ENCODE measurements at places on chromosomes 3 and 15.

GRCh38 chr15:59917504-59918157, 86.5 kb upstream of the FOXB1 start:
- DNase-seq: peak; percentile 58

GRCh38 chr3:16468002-16468335, 45.5 kb downstream of the RFTN1 start:
- DNase-seq: no peak

GRCh38 chr15:100275641-100276040, 66.1 kb downstream of the ADAMTS17 start:
- DNase-seq: no peak

- DNase-seq: no peak
These were observed 75.9 kb upstream of the CBLB start for GRCh38 chr3:105944721-105945120.

DNA sequence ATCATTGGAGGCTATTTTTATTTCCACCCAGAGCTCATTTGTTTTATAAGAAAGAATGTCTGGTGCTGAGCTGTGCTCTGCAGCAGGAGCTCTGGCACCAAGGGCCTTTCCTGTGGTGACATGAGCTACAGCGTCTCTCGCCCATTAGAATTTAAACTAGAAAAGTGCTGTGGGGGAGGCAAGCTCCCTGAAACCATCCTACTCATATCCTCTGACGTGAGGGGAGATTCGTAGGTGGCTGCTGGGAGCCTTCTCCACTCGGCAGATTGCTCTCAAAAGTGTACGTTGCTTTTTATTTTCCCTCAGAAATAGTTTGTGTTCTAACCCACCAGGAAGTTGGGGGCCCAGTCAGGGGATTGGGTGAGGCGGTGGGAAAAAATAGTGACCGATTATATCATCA, 76.3 kb upstream of the ARHGEF3 start:
- no peak for DNase-seq

DNA sequence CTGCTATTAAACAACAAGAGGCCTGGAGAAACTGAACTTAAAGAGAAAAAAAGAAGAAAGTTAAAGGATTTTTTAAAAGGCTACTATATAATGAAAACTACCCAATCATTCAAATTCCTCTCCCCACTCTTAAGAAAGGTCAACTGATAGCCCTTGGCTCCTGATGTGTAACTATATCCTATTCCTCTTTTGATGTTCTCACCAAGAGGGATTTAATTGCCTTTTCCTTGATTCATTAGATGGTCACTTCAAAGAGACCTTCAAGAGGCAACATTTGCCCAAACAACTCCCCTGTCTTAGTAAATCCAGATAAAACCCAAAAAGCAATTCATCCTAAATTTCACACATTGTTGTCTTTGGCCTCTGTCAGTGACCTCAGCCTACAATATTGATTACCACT, 86.0 kb downstream of the FMN1 start:
- no peak for DNase-seq

DNA sequence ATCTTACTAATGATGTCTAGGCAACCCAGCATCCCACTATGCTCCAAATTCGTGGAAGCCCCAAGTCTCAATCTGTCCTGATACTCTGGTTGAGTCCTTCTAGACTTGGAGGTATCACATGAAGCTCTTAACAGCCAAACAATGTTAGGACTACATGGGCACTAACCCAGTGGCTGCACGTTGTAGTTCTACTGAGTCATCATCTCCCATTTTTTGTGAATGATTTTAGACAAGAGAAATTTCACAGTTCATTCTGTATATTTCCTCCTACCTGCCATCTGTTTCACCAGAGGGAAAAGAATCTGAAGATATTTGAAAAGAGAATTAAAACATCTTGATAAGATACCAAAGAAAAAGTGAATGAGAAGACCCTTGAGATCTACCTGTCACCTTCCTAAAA, 9.8 kb upstream of the WWTR1 start:
- DNase-seq: no peak

DNA sequence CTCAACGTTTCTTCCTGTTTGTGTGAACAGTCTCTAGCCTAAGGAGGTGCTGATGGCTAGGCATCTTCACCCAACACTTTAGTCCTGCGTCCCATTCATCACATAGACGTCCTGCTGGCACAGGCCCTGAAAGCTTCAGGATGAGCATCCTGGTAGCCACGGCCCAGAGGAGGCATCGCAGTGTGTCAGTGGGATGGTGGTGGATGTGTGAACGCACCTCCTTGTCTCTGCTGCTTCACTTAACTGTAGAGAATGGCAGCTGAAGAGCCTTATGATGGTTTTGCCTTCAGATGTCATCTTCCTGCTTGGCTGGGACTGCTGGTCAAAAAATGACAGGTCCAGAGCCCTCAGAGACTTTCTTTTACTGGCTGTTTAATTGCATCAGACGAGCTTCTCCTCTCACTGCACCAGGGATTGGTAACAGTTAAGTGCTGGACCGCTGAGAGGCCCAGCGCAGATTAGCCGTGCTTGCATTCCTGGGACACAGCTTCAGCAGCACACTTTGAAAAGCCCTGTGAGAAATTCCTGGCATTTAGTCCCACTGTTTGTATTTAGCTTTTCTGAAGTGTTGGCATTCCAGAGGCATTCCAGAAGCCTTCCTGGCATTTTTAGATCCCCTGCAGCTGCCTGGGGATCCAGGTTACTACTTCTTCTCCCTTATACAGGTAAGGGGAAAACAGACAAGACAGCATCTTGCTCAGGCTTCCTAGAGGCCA, 132.4 kb upstream of the PLXNA1 start:
- no peak for DNase-seq

DNA sequence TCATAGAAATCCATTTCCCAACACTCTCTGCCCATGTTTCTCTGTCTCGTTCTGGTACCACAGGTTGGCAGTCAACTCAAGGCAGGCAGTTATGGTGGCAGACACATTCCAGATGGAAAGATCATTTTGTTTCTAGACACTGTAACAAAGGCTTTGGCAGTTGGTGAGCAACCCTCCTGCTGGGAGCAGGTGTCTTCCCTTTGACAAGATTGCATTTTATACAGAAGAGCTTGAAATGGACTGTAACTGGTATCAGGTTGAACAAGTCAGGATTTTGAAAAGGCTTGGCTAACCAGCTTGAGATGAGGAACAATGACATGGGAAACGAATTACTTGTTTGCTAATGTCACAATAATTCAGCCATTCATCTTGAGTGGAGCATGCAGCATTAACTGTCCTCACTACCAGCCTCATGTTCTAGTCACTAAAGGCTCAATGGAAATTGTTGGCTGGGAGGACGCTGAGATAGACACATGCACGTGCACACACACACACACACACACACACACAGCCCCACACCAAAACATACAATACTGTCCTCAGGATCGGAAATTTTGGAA, 170.0 kb downstream of the SEMA6D start:
- DNase-seq: no peak

GRCh38 chr15:35448294-35448693, 97.7 kb downstream of the DPH6 start:
- no peak for DNase-seq

- DNase-seq: no peak
These were observed 149.6 kb downstream of the CHDH start for GRCh38 chr3:53696401-53697172.

DNA sequence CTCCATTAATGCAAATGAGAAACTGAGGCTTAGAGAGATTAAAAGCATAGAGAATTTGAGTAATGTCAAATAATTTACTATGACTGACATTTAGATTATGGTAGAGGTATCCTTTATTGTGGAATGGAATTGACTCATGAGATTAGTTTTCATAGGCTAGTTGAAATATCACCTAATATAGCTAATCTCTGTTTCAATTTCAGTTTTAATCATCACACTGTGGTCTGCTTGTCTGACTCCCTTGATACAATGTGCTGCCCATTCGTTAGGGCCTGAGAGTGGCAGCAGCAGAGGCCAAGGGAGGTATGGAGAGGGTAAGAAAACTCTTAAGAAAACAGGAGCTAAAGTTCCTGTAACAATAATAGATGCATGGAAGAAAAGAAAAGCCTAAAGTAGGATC, 13.2 kb upstream of the ZBTB20 start:
- no peak for DNase-seq

DNA sequence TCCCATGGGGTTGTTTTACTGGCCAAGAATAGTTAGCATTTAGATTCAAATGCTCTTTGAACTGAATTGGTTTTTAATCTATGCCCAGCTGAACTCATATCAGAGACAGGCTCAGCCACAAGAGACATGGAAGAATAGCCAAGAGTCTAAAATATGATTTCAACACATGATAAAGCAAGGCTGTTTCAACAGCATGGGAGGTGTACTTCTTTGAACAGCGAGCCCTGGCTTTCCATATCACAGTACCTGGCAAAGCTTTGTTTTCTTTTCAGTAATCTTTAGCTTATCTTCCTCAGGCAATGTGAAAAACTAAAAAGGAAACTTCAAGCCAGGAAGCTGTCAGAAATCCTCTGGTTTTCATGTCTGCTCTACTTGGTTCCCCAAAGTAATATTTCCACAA, 413.6 kb upstream of the ADAMTS9 start:
- DNase-seq: no peak

DNA sequence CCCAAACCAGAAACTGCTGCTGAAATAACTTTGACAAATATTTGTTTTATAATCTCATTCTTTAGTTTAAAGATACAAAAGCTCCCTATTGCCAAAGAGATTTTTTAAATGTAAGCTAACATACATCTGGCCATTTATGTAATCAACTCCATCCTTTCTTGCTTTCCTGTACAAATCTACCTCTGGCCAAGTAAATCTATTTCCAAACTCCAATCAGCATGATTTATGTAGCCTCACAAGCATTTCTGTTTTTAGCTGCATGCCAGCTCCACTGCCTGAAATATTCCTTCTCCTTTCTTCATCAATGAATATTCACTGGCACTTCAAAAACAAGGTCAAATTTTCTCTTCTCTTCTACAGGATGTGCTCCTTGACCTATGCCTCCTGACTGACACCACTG, 80.0 kb downstream of the SHOX2 start:
- DNase-seq: no peak

DNA sequence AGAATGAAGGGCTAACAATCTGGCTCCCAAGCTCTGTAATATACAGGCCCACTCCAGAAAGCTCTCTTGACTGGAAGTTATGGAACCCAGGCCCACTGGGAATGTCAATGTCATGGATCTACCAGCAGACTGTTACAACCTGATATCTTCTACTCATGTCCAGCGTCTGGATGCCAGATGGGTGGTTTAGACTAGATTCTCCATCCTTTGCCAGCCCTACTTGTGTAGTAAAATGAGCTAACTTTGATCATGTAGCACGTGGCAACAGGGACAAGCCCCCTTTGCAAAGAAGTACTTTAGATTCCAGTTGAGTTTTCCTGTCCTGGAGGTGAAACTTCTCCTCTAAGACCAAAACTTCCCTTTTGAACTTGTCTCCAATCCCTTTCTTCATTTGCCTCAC, 55.1 kb downstream of the HEG1 start:
- no peak for DNase-seq

DNA sequence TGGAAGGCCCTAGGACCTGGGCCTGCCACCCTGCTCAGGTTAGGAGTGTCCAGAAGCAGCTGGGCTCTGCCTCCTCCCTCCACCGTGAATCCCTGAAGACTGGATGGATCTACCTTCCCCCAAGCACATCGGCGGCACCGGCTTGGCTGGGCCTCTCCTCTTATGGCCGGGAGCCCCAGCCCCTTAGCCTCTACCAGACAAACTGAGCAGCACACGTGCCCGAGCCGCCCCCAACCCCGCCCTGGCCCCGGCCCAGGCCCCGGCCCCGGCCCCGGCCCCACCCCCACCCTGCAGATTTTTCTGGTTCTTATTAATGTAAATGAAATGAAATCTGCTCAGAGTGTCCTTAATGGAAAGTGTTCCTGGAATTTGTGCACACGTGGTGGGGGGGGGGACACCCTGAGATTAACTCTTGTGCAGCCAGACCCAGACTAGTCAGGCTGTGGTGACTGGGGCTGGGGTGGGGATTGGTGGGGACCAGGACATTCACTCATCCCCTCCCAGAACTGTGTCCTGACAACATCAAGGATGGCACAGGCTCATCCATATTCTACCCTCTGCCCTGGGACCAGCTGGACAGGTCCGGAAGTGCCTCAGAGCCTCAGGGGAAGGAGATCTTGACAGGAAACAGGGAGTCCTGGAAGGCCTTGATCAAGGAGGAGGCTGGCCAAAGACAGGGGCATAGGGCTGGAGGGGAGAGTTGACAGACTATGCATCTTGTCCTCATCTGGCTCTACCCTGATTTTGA, 30.9 kb upstream of the SEMA3F start:
- no peak for DNase-seq

GRCh38 chr3:46368569-46368968, 2.2 kb upstream of the CCR5 start:
- no peak for DNase-seq

DNA sequence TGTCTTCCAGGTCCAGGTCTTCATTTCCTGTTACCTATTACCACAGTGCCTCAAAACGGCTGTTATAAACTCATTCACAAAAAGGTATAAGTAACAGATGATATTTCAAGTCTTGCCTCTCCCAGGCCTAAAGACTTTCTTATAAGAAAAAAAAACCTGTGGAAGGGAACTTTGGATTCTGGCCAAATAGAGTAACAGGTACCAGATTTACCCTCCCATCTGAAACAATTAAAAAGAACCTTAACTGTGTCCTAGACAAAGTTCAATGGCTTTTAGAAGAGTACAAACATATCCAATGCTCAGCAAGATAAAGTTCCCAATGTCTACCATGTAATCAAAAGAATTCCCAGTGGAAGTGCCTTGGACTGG, 22.6 kb downstream of the BHLHE40 start:
- DNase-seq: no peak

DNA sequence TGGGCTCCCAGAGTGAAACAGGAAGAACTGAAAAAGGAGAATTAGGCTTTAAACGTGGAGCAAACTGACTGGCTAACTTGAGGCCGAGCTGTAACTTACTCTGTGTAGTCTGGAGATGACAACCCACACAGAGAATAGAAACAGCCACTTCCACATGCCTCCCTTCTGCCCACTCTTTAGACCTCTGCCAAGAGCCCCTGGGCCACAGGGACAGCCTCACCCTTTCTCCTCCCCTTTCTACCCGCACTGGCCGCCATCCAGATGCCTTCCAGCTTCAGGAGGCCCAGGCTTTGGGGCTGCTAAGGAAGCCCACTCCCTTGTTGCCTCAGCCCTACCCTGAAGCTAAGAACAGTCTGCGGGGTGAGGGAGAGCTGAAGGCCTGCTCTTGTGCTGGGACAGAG, 6.8 kb downstream of the ARHGAP31 start:
- DNase-seq: no peak

GRCh38 chr3:184335661-184336546, 1.5 kb upstream of the FAM131A start:
- peak; percentile 85 for DNase-seq

GRCh38 chr3:48451270-48451669, 4.7 kb downstream of the ATRIP start:
- DNase-seq: no peak

GRCh38 chr15:45662375-45662774, 27.5 kb downstream of the SQOR start:
- no peak for DNase-seq

DNA sequence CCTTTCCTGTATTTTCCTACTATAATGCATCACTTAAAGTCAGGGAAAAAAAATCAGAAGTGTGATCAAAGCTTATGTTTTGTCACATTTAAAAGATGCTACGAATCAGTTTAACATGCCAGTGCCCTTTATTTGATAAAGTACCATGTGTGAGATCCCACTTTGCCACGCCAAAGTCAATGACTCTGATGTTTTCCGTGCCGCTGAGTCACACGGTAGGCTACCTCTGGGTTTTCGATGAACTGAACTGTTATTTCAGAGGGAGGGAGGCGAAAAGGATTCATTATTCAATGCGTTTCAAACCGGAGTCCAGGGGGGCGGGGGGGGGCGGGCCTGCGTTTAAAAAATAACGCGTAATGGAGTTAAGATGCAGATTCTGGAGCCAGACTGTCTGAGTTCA, 203.0 kb downstream of the ABHD5 start:
- no peak for DNase-seq

Data from stimulated activated CD4-positive, alpha-beta T cell treated with anti-CD3 and anti-CD28 coated beads, TNF-alpha, amount 100 ng/mL, for 48 hours (primary cell).